ENCODE measurements at places on chromosomes 7 and 10.

DNA sequence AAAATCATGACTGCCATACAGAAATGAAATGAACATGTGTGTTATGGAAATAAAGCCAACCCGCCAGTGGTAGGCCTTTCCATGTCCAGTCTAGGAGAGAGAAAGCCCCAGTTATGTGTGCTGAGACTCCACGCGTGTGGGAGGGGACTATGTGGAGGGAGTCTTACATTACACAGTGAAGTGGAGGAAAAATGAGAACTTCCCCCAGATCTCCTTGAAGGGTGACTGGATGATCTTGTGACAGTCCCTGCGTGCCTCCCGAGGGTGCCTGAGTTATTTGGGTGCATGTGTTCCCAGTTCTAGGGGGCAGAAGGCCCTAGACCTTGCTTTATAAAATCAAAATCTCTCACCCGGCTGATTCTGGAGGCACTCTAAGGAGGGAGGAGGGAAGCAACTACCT is 24.2 kb downstream of the UPP1 start:
- no peak for DNase-seq

- DNase-seq, result no peak
Observed at GRCh38 chr7:148868378-148868674, 15.8 kb downstream of the EZH2 start.

DNA sequence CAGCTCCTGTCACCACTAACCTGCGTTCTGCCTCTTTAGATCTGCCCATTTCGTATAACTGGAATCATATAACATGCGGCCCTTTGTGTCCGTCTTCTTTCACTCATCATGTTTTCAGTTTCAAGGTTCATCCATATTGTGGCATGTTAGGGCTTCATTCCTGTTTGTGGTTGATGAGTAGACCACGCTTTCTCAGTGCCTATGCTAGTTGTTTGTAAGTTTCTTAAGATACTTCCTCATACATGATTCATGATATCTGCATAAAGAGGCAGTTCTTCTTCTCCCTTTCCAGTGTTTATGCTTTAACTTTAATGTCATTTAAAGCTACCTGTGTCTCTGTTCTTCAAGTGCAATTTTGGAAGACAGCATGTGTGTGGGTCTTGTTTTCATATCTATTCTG is 79.5 kb upstream of the FAM20C start:
- no peak for DNase-seq

DNA sequence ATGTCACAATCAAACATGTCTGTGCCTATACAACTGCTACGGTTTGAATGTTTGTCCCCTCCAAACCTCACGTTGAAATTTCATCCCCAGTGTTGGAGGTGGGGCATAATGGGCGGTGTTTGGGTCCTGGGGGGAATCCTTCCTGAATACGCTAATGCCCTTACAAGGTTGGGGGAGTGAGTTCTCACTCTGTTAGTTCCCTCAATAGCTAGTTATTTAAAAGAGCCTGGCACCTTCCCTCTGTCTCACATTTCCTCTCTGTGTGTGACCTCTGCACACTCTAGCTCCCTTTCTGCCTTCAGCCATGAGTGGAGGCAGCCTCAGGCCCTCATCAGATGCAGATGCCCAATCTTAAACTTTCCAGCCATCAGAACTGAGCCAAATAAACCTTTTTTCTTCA is 129.5 kb downstream of the GRM8 start:
- no peak for DNase-seq

GRCh38 chr10:96272316-96273280 is 1.2 kb upstream of the BLNK start:
- no peak for DNase-seq

- no peak for DNase-seq
Observed at GRCh38 chr10:30862486-30862885, 169.2 kb downstream of the ZNF438 start.

DNA sequence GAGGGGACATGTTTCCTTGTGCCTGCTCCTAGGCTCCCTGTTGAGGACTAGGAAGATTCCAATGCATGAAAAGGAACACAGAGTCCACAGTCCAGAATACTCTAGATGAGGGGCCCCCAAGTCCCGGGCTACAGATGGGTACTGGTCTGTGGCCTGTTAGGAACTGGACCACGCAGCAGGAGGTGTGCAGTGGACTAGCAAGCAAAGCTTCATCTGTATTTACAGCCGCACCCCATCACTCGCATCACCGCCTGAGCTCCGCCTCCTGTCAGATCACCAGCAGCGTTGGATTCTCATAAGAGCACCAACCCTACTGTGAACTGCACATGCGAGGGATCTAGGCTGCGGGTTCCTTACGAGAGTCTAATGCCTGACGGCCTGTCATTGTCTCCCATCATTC is 233.0 kb upstream of the MKLN1 start:
- no peak for DNase-seq

- peak; percentile 57 for DNase-seq
Observed at GRCh38 chr7:50212666-50213621, 91.6 kb upstream of the IKZF1 start.

GRCh38 chr10:123571978-123572377 is 94.2 kb upstream of the GPR26 start:
- DNase-seq, result no peak

- DNase-seq, result no peak
Observed at GRCh38 chr10:19835952-19836351, 19.7 kb downstream of the PLXDC2 start.

- no peak for DNase-seq
Observed at GRCh38 chr10:33396279-33396678, 61.8 kb upstream of the NRP1 start.

Data from GM13976 (cell line).